ENCODE measurements at places on chromosomes 12 and 14.

- no peak for DNase-seq
These were observed 239.7 kb downstream of the TMEM121 start for GRCh38 chr14:105765893-105766614.

DNA sequence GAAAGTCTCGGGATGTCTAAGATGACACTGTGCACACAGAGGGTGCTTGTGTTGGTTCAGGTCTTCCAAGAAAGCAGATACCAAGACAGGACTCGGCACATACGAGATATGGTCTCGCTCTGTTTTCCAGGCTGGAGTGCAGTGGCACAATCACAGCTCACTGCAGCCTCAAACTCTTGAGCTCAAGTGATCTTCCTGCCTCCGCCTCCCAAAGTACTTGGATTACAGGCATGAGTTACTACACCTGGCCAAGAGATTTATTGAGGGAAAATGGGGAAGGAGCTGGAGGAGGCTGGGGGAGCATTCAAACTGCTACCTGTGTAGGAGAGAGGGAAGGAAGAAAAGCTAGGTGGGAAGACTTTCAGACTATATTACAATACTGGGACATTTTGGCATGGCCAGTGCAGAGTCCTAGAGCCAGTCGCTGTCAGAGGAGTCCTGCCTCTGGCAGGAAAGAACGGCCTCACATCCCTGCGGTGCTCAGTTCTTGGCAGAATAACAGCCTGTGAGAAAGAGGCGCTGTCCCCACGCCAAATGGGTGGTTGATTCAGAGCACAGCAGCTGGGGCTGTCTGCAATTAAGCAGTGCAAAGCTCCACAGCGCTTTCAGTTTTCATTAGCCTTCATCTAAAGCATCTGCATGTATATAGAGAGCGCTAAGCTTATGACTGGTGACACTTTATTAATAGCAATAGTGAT is 18.3 kb downstream of the SLC17A8 start:
- DNase-seq, result no peak

DNA sequence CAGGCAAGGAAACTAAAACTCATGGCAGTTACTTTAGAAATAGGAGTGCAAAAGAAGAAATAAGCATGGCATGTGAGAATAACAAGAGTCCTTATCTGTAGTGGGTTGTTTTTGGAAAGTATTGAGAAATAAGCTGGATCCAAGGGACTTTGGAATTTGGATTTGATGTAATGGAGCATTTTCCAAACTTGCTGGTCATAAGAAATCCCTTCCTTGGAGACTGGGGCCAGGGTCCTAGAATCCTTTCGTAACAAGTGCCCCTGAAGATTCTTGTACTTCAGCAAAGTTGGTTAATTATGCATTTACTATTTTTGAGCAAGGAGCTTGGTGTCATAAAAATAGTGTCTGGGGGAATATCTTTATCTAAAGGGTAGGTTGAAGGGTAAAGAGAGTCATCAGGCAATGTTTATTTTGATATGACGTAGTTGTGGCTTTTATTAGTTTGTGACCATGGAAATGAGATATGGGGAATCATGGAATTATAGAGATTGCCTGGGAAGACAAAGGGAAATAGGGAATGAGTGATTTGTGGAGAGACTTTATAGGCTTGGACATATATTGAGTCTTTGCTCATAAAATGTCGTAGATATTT is 53.9 kb downstream of the WNK1 start:
- no peak for DNase-seq

DNA sequence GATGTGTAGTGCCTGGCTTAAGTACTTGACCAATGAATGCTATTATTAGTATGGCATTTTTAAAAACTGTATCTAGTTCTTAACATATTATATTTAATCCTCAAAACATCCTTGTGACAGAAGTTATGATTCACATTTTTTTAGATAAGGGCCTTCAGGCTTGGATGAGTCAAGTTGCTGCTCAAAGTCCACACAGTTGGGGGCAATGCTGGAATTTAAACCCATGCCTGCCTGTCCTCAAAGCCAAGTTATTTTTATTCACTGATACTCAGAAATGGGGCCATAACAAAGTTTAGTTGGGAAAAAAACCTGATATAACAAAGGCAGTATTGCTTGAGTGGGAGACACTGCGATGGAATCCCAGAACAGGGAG is 50.6 kb downstream of the RFX4 start:
- DNase-seq, result no peak

DNA sequence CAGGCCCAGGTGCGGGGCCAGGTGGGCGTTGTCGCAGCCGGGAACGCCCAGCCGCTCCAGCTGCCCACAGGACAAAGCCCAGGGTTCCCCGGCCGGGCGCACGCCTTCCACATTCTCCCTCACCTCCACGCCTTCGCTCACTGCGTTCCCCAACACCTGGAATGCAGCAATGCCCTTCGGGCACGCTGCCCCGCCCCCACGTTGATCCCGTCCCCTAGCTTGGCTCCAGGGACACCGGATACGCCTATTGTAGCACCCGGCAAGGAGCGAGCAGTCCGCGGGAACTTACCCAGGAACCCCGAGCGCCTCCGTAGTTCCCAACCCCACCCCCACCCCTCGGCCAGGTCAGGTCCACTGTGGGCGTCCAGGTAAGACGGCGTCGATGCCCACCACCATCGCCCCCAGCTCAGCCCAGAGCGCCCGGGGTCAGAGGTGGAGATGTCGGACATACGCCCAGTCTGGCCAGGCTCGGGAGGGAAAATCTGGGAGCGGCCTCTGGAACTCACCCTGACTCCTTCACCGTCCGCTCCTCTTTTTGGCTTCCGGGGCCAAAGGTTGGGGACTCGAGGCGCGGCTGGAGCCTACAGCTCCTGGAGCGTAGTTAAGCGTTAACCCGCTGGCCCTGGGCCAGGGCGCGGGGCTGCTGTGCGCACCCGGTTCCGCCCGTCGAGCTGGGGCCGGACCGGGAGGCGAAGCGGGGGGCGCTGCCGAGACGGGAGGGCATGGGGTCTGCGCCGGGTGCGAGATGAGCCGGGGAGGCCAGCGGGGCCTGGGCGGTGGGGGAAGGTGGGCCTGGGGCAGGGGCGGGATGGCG is 594 bp upstream of the CEP170B start:
- no peak for DNase-seq

GRCh38 chr12:1806301-1807086 is 13.9 kb upstream of the LRTM2 start:
- no peak for DNase-seq

- no peak for DNase-seq
These were observed 378.4 kb upstream of the RGS6 start for GRCh38 chr14:71553779-71554178.

DNA sequence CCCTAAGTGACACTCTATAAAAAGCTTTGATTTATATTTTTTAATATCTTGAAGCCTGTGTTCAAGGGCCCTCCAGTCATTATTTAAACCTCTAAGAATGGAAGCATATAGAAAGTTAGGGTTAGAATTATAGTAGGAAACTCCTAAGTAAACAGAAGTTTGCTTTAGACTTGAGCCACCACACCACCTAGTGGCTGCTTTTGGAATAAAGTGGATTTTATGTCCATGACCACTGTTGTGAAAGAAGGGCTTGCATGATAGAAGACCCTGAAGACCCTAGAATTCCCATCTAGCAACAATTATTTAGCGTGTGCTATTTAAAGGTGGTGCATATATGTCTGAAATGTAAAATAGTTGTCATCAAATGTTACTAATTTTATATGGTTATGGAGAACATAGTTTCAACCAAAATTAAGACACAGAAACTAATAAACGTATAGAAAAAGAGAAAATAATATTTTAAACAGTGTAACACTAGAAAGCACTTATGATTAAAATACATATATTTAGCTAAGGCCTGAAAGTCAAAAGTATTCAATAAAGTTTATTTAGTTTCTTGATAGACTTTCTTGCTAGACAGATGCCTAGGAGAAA is 21.3 kb downstream of the LRRIQ1 start:
- no peak for DNase-seq

GRCh38 chr12:15603474-15604085 is 185.6 kb downstream of the EPS8 start:
- no peak for DNase-seq

DNA sequence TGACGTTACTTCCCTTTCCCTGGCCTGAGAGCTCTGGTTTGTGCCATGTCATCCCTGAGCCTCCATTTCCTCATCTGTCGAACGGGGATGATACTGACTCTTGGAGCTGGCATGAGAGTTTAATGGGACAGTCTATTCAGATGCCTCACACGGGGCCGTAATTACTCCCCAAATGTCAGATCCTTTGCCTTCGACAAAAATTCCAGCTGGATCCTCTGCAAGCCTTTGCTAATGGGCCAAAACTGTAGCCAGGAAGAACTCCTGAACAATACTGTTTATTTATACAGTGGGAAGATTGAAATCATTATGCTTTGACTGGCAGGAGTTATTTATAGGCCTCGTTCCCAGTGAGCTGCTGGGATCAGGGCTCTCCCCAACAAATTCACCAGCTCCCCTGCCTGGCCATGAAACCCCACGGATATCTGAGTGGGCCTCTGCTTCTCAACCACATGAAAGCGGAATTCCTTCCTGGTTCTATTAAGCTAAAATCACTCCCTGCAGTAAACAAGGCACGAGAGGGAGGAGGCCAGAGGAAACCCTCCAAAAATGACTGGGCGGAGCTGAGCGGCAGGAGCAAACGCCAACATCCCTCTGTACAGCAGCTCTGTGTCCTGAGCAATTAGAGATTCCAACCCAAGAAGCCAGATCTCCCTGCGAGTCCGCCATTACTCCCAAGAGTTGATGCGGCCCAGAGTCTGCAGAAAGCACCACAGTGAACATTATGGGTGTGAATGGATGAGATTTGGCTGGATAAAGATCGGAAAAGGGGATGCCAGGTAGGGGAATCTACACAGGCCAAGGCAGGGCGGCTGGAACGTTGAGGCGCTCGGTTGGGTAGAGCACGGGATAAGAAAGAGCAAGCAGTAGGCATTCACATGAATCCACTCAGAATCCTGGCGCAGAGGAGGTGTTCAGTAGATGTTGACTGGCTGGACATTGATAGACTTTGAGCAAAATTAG is 326.1 kb downstream of the BCL11B start:
- DNase-seq, result no peak

DNA sequence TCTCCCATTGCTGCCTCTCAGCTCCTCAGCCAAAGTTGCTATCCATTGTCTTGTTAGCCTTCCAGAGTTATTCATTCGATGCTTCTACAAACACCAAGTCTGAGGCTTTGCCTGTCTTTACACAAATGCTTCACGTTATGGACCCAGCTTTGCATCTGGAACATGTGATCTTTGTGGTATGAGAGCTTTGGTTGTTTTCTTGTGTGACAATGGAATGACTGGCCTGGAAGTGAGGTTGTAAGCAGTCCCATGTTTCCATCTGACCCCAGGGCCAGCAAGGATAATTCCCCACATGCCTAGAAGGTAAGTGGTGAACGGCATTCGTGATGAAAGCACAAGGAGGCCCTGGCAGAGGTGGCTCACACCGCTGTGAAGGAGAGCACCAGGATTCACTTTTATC is 866.7 kb upstream of the TMEM132C start:
- no peak for DNase-seq

GRCh38 chr14:91061056-91061887 is 831 bp upstream of the RPS6KA5 start:
- DNase-seq, result no peak

DNA sequence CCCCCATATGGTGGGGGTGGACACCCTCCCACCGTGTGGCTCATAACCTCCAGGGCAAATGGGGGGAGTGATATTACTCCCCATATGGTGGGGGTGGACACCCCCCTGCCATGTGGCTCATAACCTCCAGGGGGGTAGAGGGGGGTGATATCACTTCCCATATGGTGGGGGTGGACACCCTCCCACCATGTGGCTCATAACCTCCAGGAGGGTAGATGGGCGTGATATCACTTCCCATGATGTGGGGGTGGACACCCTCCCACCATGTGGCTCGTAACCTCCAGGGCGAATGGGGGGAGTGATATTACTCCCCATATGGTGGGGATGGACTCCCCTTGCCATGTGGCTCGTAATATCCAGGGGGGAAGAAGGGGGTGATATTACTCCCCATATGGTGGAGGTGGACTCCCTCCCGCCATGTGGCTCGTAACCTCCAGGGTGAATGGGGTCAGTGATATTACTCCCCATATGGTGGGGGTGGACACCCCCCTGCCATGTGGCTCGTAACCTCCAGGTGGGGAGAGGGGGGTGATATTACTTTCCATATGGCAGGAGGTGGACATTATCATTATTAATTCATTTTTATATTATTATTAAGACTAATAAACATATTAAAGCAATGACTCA is 51.2 kb upstream of the OXA1L start:
- DNase-seq, result no peak

- DNase-seq, result no peak
These were observed 117.9 kb upstream of the SFSWAP start for GRCh38 chr12:131592972-131593371.

GRCh38 chr12:130818635-130819576 is 20.1 kb downstream of the STX2 start:
- DNase-seq, result peak; percentile 79

DNA sequence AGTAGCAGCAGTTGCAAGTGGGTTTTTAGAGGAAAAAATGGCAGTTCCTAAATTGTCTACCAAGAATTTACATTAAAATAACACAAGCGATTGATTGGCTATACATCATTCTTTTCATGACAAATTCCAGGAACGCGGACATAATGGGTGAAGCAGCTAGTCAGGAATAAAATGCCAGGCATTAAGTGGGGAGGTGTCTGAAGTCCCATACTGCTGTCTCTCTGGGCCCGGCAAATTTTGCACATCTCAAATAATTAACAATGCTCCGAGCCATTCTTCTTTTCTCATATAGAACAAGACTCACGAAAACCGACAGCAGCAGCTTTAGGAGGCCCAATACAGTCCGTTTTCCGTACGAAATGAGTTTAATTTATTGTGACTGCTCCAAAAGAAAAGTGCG is 696 bp downstream of the RPL36AL start:
- no peak for DNase-seq

GRCh38 chr12:27094726-27095125 is 12.3 kb upstream of the C12orf71 start:
- DNase-seq, result no peak

DNA sequence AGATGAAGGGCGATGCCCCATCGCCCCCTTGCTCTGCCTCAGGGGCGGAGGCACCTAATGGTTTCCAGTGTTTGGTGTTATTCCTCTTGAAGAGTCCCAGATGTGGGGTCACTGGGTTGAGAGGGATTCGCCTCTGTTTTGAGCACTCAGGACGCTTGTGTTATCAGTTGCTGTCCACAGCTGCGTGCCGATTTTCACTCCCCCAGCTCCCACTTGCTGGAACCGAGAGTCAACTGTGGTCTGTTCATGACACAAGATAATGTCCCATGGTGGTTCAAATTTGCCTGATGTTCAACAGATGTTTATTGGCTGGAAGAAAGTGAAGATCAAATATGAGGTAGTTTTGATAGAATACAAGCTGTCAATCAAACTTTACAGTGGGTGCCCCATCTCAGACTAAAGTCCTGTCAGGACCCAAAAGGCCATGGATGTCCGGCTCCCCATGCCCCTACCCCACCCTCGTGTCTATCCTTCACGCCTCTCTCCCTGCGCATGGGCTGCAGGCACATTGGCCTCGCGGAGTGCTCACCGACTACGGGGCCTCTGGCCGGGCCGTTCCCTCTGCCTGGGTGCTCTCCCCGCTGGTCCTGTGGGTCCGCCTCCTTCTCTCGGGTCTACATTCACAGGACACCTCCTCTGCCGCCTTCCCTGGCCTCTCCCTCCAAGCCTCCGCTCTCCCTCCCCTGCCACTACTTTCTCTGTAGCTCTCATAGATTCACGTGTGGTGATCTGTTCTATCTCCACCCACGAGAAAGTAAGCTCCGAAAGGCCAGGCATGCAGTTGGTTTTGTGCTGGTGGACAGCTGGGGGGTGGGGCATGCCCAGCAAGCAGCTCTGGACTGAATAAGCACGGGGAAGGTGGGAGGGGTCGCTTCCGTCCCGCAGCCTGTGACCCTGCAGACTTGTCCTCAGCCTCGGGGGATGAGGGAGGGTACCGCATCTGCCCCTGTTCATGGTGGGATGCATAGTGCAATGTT is 6.8 kb upstream of the TRAF3 start:
- no peak for DNase-seq
